Purkinje cell (primary cell): ENCODE measurements at places on chromosomes 4 and X. TPM values are rescaled to one million over a fixed set of nuclear protein-coding genes. Genes with fewer than 3 reads are reported as not detected.

GUCY1B1 gene
- 71.6 and 81.6 TPM in 2 replicates for polyA plus RNA-seq

COL25A1 gene
- 1.0 and 1.5 TPM in 2 replicates for polyA plus RNA-seq

GABRB1 gene
- 13.9 and 31.8 TPM in 2 replicates for polyA plus RNA-seq

CYTL1 gene
- not detected in 2 replicates for polyA plus RNA-seq

SOWAHD gene
- not detected in 2 replicates for polyA plus RNA-seq

PLAC8 gene
- 1.6 TPM in 1 of 2 replicates, not detected in the other for polyA plus RNA-seq

USP17L5 gene
- not detected in 2 replicates for polyA plus RNA-seq

SLC6A14 gene
- not detected in 2 replicates for polyA plus RNA-seq

MAOA gene
- polyA plus RNA-seq, result 0.92 and 5.1 TPM in 2 replicates

TET2 gene
- polyA plus RNA-seq, result 3.6 and 3.7 TPM in 2 replicates

SRPX2 gene
- not detected in 2 replicates for polyA plus RNA-seq

SETD7 gene
- polyA plus RNA-seq, result 40.6 and 53.2 TPM in 2 replicates

IGFBP7 gene
- 1.9 and 3.6 TPM in 2 replicates for polyA plus RNA-seq

FAM149A gene
- polyA plus RNA-seq, result 3.6 and 11.1 TPM in 2 replicates

EGFL6 gene
- not detected in 2 replicates for polyA plus RNA-seq

UGT2A3 gene
- not detected in 2 replicates for polyA plus RNA-seq

GC gene
- not detected in 2 replicates for polyA plus RNA-seq

SHISA3 gene
- not detected in 2 replicates for polyA plus RNA-seq

XAGE1A gene
- not detected in 2 replicates for polyA plus RNA-seq

TMEM31 gene
- not detected in 2 replicates for polyA plus RNA-seq

USP17L18 gene
- not detected in 2 replicates for polyA plus RNA-seq

FDCSP gene
- polyA plus RNA-seq, result not detected in 2 replicates

NDUFB11 gene
- polyA plus RNA-seq, result 115 and 168 TPM in 2 replicates

SH3D19 gene
- 11.0 and 14.0 TPM in 2 replicates for polyA plus RNA-seq

PRRG3 gene
- polyA plus RNA-seq, result 1.3 and 7.6 TPM in 2 replicates

PAGE2 gene
- not detected in 2 replicates for polyA plus RNA-seq

TMEM35A gene
- polyA plus RNA-seq, result 40.4 and 57.0 TPM in 2 replicates

ASB5 gene
- polyA plus RNA-seq, result 0.74 TPM in 1 of 2 replicates, not detected in the other

FAT4 gene
- 0.14 and 0.19 TPM in 2 replicates for polyA plus RNA-seq

CITED1 gene
- polyA plus RNA-seq, result 3.6 and 10.1 TPM in 2 replicates

DCAF4L1 gene
- 0.04 and 0.15 TPM in 2 replicates for polyA plus RNA-seq
